ENCODE measurements at places on chromosomes 16 and 17. TPM values are rescaled to one million over a fixed set of nuclear protein-coding genes. Genes with fewer than 3 reads are reported as not detected.

DNA sequence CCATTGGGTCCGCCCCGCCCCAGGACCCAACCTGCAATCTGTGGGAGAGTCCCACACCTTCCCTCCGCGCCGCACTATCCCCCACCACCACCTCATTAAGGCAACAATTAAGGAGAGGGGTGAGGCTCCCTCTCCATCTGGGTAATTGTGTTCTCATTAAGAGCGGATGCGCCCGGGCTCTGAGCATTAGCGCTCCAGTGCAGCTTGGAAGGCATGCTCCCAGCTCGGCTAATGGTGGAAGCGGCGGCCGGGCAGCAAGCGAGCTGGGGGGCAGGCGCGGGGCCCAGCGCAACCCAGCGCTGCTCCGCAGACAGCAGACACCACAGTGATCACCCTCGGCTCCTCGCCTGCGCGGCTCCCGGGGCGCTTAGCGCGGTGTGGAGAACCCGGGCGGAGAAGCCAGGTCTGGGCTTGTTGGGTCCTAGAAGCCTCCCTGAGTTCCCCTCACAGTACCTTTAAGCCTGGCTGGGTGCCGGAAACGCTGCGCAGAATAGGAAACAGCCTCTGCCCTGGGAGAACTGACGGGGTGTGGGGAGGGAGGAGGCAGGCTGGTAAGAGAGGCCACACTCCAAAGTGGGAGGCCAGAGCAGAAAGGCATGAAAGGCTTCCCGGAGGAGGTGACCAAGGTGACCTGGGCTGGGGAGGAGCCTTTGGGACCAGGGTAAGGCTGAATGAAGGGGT, 6.4 kb downstream of the CBLN1 start:
- DNase-seq, result no peak

- DNase-seq, result no peak
Measured at GRCh38 chr16:64751906-64752305, 370.0 kb downstream of the CDH11 start.

DNA sequence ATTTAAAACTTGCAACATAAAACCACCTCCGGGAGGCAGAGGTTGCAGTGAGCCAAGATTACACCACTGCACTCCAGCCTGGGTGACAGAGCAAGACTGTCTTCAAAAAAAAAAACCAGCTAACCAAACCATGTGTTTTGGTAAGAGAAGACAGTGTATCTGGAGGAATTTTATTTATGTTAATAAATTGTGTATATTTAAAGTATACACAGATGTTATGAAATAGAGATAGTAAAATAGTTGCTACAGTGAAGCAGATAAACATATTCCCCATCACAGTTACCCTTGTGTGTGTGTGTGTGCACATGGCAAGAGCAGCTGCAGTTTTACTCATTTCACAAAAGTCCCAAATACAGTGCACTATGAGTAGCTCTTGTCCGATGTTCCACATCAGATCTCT, 54.8 kb upstream of the CRISPLD2 start:
- no peak for DNase-seq

Gene KIF18B
- 36.7 TPM for total RNA-seq

Gene NPIPA8
- total RNA-seq, result 9.2 TPM

Measured in activated naive CD8-positive, alpha-beta T cell treated with anti-CD3 and anti-CD28 coated beads for 36 hours (primary cell).